ENCODE measurements at places on chromosomes 12 and 14. TPM values are rescaled to one million over a fixed set of nuclear protein-coding genes. Genes with fewer than 3 reads are reported as not detected.
A peak's percentile ranks its signal among the peaks of the same experiment; 100 is the strongest.

KLRF1 gene
- 0.28 TPM for total RNA-seq

EID3 gene
- total RNA-seq = 1.7 TPM

DNA sequence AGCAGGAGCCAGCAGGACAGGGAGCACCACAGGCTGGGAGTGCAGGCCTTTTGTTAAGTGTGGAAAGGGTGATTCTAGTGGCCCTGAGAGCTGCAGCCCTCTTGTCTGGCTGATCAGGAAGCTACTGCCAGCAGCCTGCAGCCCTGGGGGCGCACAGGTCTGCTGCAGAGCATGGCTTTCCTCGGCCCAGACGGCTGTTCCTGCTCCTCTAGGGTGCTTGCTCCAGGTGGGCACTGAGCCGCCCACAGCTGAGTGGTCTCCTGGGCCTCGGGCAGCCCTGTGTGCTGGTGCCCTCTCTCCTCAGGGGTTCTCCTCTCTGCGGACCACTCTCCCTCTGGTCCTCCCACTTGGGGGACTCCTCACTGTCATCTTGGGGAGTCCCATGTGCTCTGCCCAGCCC lies 18.9 kb downstream of the CCDC88C start:
- no peak for DNase-seq

GRCh38 chr12:26118308-26118707 lies 6.5 kb downstream of the BHLHE41 start:
- DNase-seq = no peak

- no peak for DNase-seq
Measured at GRCh38 chr14:56224691-56225681, 106.8 kb downstream of the PELI2 start.

DNA sequence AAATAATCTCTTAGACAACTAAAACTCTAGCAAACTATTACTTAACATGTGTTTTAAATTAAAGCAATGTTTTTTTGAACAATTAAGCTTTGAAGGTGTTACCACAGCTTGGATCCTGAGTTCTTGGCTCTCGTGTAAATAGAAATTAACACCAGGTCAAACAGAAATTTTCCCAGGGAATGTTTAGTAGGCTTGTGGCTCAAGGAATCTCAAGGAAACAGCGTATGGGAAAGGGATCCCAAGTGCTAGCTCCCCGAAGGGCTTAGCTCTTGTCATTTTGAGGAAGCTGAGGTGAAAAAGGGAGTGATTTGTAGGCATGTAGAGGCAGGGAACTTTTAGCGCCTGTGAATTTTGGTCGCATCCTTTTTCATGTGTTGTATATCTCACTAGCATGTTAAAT lies 11.4 kb downstream of the KNTC1 start:
- no peak for DNase-seq

DNA sequence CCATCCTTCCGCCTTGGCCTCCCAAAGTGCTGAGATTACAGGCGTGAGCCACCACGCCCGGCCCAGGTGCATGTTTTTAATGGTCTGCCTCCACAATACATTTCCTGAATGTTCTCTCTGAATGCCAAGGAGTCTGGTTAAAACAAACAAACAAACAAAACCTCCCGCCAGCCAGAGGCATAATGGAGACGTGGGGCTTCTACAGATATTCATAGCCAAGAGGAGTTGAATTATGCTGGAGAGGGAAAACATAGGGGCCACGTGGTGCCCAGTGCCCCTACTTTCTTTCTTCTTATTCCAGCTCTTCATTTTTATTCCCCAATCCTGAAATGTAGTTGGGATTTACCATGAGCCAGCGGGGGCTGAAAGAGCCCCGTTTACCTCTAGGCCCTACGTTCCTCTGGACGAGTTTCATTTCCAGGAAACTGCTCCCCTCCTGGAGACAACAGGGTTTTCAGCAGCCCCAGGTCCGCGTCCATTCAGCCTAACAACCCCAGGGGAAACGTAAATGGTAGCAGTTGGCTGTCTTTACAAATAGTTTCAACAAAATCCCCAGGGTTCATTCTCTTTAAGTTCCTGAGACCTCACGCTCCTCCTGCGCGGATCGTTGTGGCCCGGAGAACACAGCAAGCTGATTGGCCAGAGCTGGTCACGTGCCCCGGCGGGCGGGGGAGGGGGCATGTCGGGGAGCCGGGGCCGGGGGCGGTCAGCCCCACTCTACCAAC lies 108.5 kb upstream of the ESRRB start:
- peak; percentile 87 for DNase-seq

DNA sequence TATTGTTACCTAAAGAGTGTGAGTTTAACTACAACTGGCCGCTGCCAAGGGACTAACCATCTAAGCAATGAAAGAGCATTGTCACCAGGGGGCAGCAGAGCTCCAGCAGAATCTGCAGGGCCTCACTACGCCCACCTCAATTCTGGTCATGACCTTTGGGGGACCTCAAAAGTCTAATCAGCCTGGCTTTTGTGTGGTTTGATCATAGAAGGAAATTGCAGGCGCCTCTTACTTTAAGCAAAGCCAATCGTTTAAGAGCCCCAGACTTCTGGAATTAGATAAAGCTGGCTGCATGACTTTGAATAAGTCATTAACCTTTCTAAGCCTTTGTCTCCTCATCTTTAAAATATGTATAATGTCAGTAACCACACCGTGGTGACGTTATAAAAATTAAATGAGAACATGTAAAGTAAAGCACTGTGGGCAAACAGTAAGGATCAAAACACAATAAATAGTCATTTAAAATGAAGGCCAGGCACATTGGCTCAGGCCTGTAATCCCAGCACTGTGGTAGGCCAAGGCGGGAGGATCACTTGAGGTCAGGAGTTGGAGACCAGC lies 58.6 kb downstream of the TBX3 start:
- no peak for DNase-seq

DNA sequence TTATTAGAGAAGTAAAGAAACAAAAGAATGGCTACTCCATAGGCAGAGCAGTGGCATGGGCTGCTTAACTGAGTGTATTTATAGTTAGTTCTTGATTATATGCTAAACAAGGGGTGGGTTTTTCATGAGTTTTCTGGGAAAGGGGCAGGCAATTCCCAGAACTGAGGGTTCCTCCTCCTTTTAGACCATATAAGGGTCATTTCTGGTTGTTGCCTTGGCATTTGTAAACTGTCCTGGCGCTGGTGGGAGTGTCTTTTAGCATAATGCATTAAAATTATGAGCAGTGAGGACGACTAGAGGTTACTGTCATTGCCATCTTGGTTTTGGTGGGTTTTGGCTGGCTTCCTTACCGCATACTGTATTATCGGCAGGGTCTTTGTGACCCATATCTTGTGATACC lies 40.1 kb downstream of the CCDC60 start:
- DNase-seq = no peak

- no peak for DNase-seq
Measured at GRCh38 chr14:75803765-75804164, 142.7 kb downstream of the TTLL5 start.

- DNase-seq = no peak
Measured at GRCh38 chr12:15689751-15690191, 99.4 kb downstream of the EPS8 start.

DNA sequence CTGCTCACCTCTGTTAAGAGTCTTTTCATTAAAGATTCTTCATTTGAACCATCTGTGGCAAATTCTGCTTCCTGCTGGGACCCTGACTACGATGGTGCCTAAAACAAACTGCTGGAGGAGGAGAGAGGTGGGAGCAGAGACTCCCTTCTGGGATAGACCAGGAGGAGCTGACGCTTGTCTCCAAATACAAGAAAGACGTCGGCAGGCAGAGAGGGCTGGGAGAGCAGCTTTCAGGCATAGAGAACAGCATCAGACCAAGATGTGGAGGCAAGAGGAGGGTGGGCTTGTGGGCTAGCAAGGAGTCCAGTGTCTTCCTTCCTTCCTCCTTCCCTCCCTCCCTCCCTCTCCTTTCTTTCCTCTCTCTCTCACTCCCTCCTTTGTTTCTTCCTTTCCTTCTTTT lies 358.6 kb downstream of the VRK1 start:
- DNase-seq = no peak

GRCh38 chr12:112122823-112123690 lies 2.3 kb upstream of the TRAFD1 start:
- DNase-seq = no peak

HOXC10 gene
- total RNA-seq = not detected

HAL gene
- total RNA-seq = 0.11 TPM

GRCh38 chr12:129208566-129208965 lies 355.3 kb downstream of the GLT1D1 start:
- no peak for DNase-seq

MIP gene
- total RNA-seq = 0.14 TPM

DNA sequence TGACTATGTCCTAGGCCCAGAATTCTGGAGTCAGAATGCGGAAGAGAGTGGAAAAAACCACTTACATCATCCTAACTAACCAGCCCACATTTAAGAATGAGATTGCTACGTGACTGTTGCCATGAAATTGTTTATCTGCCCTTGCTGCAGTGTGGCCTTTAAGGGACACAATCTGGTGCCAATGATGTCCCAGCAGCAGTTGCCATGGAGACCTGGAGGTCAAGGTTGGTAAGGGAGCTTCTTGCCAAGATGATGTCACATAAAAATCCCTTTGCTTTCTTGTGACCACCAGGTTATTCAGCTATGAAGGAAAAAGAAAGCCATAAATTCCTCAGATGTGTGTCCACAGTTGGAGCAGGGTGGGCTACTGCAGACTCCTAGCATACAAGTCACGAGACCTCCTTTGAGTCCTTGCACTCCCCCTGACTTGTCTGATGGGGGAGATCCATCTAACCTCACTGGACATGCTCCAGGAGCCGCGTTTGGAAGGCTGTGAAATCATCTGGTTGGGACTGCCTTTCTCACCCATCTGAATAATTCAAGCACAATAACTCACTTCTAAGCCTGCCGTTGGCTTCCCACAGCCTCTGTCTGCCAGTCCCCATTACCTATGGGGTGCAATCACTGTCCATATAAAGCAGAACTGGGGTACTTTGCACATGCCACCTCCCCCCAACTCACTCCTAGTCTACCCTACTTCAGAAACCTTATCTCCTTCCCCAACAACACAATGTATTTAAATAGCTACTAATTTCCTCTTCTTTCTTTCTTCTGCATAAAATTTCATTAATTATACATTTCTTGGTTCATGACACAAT lies 165.6 kb downstream of the ZFP36L1 start:
- peak; percentile 69 for DNase-seq

CNTN1 gene
- total RNA-seq = 0.94 TPM

DNA sequence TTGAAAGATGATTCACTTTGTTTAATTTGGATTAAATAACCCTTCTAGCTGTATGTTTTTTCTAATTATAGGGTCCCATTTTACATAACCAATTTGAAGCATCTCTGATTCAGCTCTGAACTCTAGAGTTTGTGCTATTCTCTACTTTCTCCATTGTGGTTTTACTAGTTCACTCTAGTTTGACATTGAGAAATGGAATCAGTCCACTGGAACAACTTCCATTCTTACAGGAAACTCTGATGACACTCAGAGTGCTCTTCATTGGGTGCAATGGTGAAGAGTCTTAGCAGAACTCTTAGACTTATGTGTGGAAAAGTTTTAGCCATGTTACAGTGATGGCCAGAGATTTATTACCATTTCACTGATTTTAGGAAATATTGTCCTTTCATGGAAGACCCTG lies 140.7 kb downstream of the DYRK2 start:
- DNase-seq = no peak

DNA sequence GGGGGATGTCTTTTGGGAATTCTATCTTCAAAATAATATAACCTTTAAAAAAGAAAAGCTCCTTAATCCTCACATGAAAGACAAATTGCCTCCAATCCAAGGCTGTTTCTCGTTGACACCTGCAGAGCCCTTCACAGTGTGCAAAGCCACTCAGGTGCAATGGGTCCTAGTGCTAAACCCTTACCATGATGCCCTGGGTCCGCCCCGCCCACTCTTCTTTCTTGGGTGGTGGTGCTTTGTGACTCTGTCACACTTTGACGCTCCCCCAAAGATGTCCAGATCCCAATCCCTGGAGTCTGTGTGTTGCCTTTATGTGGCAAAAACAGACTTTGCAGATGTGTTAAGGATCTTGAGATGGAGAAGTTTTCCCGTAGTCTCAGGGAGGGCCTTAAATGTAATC lies 29.7 kb downstream of the CLMN start:
- no peak for DNase-seq

CPSF6 gene
- 44.8 TPM for total RNA-seq

DNA sequence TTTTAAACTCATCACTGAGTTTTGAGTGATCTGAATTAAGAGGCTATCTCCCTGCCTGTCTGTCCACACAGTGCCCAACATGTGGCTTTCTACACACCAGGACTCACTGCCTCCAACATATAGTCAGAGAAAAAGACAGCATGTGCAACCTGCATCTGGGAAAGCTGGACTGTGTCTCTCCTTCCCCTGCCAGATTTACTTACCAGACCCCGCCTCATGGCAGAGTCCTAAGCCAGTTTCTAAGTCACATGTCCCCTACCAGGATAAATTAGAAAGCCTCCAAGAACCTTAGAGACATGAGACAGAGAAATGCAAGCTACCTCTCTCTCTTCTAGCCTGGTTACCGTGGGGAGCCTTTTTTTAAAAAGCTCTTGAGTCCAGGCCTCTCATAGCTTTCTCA lies 2.7 kb upstream of the HDAC7 start:
- peak; percentile 65 for DNase-seq

DNA sequence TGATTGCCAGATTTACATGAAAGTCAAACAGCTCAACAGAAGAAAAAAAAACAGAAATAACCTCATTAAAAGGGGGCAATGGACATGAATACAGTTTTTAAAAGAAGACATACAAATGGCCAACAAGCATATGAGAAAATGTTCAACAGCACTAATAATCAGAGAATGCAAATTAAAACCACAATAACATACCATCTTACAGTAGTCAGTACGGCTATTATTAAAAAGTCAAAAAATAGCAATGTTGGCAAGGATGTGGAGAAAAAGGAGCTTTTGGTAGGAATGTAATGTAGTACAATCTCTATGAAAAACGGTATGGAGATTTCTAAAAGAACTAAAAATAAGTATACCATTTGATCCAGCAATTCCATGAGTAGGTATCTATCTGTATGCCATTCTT lies 272.1 kb downstream of the CEP128 start:
- DNase-seq = no peak

DNA sequence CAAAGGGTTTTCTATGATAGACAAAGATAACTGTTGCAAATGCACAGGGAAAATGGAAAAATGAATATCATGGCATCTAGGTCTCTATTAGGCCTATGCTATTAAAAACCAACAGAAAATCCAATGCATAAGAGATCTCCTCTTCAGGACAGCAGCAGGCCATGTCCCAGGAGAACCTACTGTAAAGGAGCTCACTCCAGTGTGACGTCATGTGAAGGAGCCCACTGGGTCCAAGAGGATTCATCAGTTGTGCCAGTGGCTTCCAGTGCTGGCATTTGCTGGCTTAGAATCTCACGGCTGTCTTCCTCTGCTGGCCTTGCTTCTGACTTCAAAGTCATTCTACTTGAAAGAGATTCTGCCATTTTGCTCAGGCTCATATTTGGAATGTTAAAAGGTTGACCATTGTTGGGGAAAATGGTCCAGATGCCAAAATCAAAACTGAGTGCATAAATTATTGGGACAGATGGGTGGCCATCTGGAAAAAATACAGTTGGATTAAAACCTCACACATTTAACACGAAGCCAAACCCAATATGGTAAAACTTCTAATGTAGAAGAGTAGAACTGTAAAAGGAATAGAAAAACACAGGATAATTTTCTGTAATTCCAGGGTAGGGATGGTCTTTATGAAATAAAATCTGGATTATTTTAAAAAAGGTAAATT lies 75.4 kb upstream of the ARID2 start:
- no peak for DNase-seq

A2M gene
- total RNA-seq = 604 TPM

- DNase-seq = no peak
Measured at GRCh38 chr12:120069278-120069677, 47.3 kb downstream of the RAB35 start.

All from right cardiac atrium (tissue), 5 donors.